Hypothalamus (tissue), 51 donors: ENCODE measurements at places on chromosomes 5 and 9.

DNA sequence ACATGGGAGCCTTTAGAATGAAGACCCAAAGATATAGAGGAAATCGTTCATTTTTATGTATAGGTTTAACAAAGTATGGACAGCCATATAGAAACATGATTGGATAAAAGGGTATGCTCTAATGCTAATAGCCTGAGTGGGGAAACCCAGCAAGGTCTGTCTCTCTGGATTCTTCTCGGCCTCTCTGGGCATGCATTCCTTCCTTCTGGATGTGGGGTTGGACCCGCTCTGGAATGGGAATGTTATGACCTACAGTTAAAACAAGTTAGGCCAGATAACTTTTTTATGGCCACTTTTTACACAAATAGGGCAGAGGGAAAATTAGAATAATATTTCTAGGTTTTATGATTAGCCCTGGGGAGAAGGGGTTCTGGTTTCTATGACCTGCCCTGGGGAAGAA, 103.2 kb downstream of the ARSB start:
- DNase-seq: no peak

DNA sequence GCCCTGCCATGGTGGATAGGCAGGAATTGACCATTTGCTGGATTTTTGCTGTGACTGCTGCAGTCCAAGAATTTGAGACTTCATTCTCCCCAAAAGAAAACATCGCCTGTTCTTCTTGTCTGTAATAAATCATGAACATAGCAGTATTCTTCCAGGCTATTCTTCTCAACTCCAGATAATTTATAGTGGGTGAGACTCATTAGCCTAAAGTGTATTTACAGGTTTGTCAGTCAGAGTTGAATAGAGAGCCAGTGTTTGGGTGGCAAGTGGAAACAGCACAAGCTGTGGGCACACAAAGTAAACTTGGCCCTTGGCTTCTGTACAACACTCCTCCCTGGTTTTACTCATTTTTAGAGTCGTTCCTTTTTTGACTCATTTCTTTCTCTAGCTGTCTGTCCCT, 128.2 kb upstream of the VCAN start:
- no peak for DNase-seq

DNA sequence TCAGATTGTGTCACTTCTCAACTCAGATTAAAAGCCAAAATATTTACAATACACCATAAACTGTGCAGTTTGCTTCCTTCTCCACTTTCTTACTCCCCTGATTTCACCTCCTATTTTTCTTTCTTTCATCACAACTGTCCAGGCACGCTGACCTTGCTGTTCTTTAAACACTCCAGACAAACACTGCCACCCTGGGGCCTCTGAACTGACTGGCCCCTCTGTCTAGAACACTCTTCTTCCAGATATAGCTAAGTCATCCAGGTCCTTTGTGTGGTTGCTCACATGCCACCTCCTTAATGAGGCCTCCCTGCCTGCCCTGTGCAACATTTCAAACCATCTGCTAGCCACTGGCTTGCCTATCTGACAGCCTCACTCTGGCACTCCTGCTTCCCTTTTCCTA, 46.6 kb downstream of the ATG10 start:
- DNase-seq: no peak

DNA sequence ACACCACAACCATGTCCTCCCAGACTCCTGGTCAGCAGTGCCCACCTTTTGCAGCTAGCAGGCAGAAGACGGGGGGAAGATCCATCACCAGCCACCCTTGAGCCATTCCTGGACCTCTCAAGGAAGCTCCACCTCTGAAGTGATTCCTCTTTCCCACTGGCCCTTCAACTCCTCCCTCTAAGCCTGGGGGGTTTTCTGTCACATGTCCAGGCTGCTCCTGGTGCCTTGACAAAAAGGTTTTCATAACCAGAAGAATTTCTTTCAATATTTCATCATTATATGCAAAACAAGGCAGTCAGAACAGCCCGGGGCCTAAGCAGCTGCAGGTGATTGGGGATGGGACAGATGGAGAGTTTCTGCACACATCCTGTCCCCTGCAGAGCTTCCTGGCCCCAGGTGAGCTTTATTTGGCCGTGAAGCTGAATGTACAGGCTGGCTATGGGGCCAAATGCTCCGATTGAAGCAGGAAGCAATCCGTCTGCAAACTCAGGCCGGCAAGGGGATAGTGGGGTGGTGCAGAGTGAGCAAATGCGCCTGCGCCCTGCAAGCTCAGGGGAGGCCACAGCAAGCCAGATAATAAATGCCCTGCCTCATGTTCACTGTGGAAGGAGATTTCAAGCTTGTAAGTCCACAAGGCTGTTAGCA, 173.5 kb downstream of the C5orf15 start:
- DNase-seq: no peak

- no peak for DNase-seq
Measured at GRCh38 chr5:136212252-136212721, 19.3 kb upstream of the SMIM32 start.

DNA sequence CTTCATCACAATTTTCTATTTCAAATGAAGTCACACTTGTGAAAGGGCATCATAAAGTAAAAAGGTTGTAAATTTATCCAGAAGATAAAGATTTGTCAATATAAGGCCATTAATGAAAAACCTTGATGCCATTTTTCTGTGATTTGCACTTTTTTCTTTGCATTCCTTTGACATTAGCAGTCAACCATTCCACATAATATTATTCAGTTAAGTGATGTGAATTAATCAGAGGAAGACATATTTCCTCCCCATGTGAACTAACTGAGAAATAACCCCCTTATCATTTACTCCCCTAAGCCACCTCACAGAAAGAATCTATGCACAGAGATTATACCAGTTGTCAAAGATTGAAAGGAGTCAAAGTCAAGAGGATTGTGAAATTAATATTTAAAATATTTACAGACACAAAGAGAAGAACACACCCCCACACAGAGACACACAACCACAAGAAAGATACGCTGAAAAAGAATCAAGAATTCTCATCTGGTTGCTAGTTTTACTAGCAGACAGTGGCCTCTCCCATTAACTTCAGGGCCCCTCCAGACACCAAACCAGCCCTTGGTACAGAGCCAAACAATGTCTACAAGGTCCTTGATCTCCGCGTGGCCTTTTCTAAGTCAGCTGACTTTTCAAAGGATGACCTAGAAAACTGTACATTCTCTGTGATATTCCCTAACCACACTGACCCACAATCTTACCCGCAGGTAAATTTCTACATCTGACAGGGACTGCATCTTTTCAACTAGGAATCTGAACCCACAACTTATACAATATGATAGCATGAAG, 29.5 kb downstream of the GNAQ start:
- no peak for DNase-seq

GRCh38 chr5:40474250-40474649, 205.5 kb upstream of the PTGER4 start:
- DNase-seq: no peak
